Activated CD4-positive, alpha-beta T cell treated with anti-CD3 and anti-CD28 coated beads, Interleukin-2, Interleukin-6, amounts not matched to agents 100 ng/mL and 50 ng/mL, durations not matched to agents 16 hours and 8 hours (primary cell): ENCODE measurements at places on chromosomes 11 and 22.

DNA sequence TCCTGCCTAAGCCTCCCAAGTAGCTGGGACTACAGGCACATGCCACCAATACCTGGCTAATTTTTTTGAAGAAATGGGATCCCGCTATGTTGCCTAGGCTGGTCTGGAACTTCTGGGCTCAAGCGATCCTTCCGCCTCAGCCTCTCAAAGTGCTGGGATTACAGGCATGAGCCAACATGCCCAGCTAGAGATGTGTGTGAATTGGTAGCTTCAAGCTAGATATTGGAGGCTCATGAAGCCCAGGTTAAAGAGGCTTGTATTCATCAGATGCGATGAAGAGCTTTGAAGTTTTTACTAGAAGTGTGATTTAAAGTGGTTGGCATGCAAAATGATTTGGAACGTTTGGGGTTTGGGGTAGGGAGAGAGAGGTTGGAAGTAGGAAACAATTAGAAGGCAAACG is 19.6 kb downstream of the NF2 start:
- DNase-seq = no peak

DNA sequence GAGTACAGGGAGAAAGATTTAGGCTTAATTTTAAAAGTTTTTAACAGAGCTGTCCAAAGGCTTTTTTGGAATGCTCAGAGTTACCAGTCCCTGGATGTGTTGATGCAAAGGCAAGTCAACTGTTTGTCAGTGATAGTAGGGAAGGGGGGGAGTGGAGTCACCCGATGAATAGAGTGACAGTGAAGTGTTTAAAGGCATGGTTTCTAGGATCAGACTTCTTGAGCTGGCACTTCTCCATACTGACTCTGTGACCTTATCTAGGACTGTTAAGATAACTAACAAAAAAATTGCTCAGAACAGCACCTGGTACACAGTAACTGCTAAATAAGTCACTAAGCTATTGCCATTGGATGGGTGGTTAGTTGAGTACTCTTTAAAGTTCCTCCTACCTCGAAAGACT is 11.3 kb upstream of the RAG2 start:
- DNase-seq = no peak

GRCh38 chr22:19844377-19845053 is 10.2 kb downstream of the GNB1L start:
- no peak for DNase-seq

- no peak for DNase-seq
Measured at GRCh38 chr11:70468256-70469195, 70.2 kb downstream of the CTTN start.

GRCh38 chr11:32434356-32435151 is 785 bp downstream of the WT1 start:
- no peak for DNase-seq

- DNase-seq = peak; percentile 54
Measured at GRCh38 chr11:104764710-104765045, 133.6 kb downstream of the CASP12 start.

- no peak for DNase-seq
Measured at GRCh38 chr22:36929621-36930020, 16.2 kb downstream of the CSF2RB start.

DNA sequence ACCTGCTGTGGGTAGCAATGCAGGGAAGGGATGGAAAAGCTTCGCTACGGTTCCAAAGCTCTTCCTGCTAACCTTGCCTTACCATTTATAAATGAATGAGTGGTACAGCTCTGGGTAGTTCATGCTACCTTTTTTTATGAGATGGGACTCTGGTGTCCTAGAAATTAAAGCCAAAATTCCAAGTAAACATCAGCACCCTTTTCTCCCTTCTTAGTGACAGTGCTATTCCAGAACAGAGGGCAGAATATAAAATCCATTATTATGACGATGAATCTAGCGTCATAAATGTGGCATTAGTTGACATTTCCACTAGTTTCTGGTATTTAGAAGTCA is 447 bp upstream of the SVIP start:
- no peak for DNase-seq

DNA sequence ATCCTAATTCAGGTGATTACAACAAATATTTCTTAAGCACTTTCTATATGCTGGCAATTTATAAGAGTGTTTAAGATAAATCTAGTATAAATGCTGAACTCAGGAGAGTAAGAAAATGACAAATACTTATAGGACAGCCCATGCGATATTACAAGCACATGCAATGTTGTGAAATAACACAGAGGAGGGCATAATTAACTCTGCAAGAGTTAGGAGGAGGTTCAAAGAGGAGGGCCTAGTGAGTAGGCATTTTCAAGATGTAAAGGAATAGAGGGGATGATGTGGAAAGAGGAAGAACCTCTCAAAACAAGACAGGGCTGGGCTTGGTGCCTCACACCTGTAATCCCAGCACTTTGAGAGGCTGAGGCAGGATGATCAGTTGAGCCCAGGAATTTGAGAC is 37.1 kb upstream of the IL17RA start:
- DNase-seq = no peak

DNA sequence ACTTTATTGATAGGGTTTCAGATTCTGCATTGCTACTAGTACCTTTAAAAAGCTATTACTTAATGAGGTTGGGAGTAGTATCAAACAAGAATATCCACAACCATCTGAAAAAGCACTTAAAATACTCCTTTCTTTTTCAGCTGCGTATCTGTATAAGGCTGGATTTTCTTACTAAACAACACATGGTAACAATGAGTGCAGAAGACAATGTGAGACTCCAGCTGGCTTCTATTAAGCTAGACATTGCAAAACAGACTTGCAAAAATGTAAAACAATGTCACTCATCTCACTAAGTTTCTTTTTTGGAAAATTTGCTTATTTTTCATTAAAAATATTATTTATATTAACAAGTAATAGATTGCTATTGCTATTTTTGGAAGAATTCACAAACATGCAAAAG is 132.6 kb downstream of the WNT11 start:
- DNase-seq = no peak

DNA sequence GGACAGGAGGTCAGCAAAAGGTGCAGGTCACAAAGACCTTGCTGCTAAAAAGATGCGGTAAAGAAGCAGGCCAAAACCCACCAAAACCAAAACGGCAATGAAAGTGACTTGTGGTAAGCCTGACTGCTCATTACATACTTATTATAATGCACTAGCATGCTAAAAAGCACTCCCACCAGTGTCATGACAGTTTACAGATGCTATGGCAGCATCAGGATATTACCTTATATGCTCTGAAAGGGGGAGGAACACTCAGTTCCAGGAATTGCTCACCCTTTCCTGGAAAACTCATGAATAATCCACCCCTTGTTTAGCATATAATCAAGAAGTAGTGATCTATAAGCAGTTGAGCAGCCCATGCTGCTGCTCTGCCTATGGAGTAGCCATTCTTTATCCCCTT is 45.2 kb upstream of the SLC5A12 start:
- DNase-seq = no peak

DNA sequence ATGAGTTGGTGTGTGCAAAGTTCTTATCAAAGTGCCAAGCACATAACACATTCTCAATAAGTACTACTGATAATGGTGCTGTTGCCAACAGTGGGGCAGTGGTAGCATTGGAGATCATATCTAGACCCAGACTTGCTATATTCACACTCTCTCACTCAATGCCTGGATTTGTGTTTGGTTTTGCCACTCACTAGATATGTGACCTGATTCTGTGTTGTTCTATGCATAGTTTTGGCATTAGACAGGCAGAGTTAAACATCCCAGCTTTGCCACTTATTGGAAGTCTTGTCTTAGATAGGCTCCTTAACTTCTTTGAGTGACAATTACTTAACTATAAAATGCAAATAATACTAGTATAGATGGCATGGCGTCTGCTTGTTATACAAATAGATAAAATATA is 642.6 kb upstream of the CCDC179 start:
- DNase-seq = no peak

DNA sequence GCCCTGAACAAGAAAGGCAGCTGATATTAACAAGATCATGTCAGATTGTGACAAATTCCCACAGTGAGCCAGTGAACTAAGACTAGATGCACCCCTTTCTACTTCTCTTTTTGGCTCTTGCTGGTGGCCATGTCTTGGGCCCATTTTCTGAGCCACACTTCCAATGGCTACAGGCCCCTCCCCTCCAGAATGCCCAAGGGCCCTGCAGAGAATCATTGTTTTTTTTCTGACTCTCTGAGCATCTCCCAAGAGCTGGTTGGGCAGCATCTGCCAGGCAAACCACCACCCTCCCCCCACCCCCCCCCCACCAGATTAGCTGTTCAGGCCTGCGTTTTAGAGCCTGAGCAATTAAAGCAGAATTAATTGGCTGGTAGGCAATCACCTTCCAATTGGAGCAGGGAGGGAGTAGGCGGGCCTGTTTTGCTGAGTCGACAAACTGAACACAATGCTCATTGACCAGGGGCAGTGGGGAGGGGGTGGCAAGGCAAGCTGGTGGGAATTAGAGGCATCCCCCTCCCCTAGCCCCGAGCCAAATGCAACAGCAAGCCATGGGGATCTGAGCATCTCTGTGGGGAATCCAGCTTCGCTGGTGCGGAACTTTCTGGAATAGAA is 541.4 kb downstream of the MN1 start:
- DNase-seq = no peak

DNA sequence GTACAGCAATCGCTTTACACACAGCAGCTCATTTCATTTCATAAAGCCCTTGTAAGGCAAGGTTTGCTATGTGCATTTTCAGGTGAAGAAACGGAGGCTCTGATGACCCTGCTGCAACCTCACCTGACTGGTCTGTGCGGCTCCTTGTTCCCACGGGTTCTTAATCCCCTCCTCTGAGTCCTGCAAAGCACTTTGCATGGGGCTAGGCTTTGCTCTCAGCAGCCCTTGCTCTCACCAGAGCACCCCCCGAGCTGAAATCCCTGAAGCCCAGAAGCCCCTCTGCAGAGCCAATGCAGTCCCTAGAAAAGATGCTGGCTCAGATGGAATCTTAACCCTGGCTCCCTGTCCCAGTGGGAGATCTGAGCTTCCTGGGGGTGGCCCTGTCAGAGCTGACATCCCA is 11.0 kb upstream of the APOL6 start:
- DNase-seq = no peak

- DNase-seq = no peak
Measured at GRCh38 chr11:134535029-134536025, 123.3 kb upstream of the B3GAT1 start.
